ENCODE measurements at places on chromosomes 6 and 20.
A peak's percentile ranks its signal among the peaks of the same experiment; 100 is the strongest.

DNA sequence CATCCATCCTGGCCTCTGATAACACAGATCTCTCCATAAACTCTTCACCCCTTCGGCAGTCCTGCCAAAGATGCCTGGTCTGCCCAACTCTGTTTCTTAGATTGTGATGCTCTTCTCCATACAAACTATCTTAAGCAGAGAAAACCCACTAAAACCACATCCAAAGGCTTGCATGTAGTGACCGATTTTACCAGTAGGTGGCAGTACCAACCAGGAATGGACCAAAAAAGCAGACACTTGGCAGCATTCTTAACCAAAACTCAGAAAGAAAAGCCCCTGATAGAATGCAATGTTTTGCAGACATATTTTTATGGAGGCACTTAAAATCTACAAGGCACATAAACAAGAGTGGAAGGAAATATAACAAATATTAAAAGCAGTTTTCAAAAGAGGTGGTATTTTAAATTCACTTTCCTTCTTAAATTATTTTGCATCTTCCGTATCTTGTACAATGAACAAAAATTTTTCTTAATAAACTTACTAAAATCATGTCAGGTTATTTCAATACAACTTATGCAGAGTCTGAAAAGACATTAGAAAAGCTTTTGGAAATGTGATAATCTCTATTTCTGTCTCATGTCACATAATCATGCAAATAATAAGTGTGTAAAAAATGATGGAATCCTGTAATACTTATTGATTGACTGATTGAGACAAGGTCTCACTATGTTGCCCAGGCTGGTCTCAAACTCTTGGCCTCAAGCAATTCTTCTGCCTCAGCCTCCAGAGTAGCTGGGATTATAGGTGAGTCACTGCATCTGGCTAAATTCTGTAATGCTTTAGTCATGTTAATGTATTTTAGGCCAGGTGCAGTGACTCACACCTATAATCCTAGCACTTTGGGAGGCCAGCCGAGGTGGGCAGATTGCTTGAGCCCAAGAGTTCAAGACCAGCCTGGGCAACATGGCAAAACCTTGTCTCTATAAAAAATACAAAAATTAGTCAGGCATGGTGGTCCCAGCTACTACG lies 29.4 kb downstream of the LRP11 start:
- DNase-seq, result peak; percentile 76

DNA sequence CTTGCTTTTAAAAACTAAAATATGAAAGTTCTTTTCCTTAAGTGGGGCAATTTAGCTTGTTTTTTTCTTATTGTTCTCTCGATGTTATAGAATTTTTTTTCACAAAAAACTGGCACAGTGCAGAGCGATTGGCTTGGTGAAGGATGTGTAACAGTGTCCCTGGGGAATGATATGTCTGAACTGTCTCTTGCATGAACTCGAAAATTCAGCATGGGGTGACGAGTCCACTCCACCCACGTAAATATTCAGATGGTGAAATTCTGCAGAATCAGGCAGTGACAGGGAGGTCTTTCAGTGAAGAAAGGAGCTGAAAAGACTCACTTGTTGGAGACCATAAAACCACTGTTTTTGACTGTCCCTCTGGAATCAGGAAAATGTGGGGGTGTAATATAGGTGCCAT lies 505.3 kb downstream of the MMUT start:
- no peak for DNase-seq

GRCh38 chr6:164439331-164439730 lies 870.1 kb downstream of the C6orf118 start:
- no peak for DNase-seq

DNA sequence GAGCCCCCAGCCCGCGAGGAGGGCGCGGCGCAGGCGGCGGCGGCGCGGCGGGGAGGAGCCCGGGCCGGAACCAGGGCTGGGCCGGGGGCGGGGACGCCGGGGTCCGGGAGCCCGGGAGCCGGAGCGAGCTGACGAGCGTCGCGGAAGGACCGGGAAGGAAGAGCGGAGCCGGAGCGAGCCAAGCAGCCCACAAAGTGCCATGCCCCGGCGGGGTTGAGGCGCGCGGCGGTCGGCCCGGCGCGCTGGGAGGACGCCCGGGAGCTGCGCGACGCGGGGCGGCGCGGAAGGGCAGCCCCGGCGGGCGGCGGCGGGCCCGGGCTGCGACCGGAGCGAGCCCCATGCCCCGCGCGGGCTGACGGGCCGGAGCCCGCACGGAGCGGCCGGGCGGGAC lies 289 bp downstream of the FOXP4 start:
- DNase-seq, result peak; percentile 54

- DNase-seq, result no peak
Measured at GRCh38 chr6:45430590-45431202, 53.0 kb upstream of the SUPT3H start.

Data from hindlimb muscle (tissue), 1 donor.